ENCODE measurements at places on chromosomes 11 and 22.

- no peak for DNase-seq
These were observed 64.0 kb downstream of the OTOG start for GRCh38 chr11:17611049-17611448.

- DNase-seq = no peak
These were observed 27.8 kb downstream of the VWA5A start for GRCh38 chr11:124143034-124143433.

- no peak for DNase-seq
These were observed 83.4 kb downstream of the SWAP70 start for GRCh38 chr11:9747229-9747628.

- no peak for DNase-seq
These were observed 27.1 kb downstream of the MYEOV start for GRCh38 chr11:69320756-69321741.

GRCh38 chr11:37040921-37041320 is 442.9 kb upstream of the RAG2 start:
- DNase-seq = no peak

DNA sequence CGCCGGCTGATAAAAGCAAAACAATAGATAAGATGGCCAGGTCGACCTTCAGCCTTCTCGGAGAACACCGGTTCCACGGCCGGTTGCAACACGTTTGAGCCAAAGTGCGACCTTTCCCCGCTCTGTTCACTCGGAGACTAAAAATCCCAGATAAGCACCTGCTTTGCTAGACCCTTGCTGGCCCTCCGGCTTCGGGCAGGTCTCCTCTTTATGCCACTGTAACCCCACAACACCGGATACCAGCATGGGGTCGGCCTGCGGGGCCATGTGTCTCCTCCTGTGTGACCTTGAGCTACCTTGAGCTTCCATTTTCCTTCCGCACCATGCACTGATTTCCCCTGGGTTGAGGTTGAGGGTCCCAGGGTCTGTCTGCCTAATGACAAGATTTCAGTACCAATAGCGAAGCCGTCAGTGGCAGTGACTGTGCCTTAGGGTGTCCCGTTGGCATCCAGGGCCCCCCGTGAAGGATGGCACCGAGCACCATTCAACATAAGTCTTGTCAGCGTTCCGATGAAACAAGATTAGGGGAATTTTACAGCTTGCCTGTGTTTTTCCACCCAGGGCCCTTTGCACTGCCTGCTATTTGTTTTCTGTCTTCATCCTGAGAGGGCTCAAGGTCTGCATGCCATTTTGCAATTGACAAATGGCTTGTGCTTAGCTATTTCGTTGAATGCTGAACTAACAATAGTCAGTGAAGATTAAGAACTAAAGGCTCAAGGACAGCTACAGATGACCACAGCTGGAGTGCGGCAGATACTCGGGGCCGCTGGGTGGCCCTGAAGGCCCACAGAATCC is 118.6 kb downstream of the KCNQ1 start:
- no peak for DNase-seq

DNA sequence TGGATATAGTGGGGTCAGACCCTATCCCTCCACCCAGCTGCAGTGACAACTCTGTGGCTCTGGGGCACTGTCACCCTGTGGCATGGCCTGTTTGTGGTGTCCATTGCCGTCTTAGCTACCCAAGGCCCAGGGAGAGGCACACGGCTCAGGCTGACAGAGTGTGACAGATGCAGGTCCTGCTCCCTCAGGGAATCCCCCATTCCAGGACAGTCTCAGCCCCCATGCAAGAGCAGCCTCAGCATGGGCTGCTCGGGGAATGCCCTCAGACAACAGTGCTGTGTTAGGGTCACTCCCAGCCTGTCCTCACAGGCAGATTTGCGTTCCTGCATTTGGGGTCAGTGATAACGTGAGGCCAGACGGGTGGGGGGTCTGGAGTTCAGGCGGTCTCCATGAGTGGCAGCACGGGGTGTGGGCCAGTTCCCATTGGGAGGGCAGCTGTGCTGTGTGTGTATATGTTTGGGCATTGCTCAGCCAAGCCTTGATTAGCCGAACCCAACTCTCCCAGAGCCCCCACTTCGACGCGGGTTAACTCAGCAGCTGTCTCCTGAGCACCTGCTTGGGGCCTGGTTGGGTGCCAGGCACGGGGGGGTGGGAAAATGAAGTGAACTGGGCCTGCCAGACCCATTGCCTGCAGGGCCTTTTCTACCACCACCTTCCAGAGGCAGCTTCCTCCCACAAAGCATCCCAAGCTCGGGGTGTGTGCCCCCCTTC is 5.3 kb upstream of the KCNQ1OT1 start:
- no peak for DNase-seq

DNA sequence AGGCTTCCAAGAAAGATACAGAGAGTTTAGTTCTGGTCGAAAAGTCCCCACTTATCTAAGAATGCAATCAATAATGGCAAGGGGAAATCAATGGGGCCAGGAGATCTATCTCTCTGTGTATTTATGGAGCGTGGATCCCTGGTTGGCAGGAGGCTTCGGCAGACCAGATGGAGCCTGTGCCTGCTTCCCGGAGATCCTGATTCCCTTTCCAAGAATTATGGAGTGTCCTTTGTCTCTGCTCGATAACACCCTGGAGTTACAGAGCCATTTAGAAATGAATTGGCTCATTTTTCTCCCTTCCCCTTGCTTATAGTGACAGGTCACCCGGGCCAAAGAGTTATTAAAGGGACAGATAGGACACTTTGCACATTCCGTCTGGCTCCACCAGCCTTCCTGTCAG is 92.4 kb downstream of the ISX start:
- no peak for DNase-seq

DNA sequence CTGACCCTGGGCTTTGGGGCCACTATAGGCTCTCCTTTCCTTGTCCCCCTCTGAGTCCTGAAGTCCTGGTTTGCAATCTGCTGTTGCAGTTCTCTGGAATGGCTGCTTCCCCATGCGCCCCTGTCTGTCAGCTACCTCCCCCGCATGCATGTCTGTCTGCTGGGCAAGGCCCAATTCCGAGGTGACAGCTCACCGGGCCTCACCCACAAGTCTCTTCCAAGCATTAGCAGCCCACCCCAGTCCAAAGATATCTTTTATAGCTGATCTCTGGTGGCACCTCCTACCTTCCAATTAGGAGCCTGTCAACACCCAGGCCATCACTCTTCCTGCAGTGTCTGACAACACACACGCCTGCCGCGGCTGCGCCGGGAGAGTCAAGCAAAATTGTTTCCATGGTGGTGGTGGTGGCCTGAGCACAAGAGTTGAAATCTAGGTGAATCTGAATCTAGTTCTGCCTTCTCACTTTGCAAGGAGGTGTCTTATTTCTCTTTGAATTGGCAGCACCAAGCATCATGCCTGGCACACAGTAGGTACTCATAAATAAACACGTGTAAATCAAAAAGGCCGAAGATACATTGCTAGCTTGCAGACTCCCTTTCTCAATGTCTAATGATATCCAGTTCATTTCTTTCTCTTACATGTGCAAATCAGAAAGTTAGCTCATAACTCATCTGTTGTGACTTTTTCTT is 1.2 kb upstream of the LMO2 start:
- peak; percentile 72 for DNase-seq

GRCh38 chr11:70078095-70078780 is at the start of gene ANO1:
ANO1 (plus strand) TSS chr11:70078317; CDS start chr11:70078607, 290 bp downstream.
- no peak for DNase-seq

DNA sequence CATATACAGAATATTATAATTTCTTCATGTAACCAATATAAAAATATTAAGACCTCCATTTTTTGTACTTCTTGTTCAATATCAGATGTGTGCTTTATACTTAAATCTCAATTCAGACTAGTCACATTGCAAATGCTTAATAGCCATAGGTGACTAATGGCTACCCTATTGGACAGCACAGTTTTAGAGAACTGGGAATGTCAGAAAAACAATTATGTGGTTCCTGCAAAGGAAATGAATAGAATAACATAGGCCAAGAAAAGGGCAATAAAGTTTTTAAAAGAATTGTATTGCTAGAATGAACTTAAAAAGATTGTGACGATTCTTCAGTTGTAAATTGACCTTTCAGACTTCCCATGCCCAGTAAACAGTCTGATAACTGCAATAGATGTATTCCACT is 843.0 kb downstream of the METTL15 start:
- DNase-seq = no peak

DNA sequence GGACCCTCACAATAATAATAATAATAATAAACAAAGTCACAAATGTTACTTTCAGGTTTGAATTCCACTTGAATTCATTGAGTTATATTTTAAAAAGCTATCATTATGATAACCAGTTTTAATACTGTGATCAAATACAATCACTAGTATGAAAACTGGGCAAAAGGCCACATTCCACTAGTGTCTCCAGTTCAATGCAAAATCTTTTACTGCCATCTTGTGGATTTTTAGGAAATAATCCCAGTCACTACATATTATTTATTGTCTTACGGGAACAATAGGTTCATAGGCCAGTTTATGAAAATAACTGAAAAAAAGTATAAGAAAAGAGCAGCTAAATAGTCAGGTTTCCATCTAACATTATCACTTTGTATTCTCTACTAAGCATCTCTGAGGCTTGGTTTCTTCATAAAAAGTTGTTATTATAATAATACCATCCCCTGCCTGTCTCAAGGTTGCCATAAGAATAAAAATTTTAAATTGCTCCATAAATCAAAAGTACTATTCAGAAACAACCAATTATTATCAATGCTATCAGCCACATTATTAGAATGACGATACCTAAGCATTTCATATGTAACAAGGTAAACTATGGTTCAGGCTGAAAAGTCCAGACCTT is 533.9 kb upstream of the CCDC90B start:
- DNase-seq = peak; percentile 10

DNA sequence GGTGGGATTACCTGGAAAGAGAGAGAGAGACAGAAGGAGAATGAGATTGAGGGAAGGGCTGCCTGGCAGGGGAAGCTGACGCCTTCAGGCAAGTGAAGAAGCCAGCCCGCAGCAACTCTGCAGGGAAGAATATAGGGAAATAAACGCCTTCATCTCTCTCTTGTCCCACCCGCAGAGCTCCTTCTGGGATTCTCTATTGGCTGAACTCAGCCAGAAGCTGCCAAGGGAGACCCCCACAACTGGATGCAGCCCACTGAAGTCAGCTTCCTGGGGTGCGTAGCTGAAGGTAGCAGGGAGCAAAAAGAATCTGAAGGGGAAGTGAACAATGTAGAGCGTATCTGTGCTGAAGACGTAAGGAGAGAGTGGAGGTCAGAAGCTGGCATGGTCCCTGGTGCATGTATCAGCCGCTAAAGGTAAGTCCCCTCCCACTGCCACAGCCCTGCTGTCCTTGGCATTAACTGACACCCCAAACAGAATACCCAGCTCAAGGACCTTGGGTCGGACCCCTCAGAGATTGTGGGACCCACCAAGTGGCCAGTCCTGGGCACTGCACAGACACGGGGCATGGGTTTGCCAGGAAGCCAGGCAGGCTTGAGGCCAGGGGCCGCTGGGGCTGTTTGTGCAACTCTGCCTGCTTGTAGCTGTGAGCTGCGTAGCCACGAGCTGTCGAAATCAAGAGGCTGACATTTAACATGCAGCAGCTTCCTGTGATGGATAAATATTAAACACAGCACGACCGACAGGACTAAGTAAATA is 469.9 kb downstream of the MN1 start:
- DNase-seq = peak; percentile 31

DNA sequence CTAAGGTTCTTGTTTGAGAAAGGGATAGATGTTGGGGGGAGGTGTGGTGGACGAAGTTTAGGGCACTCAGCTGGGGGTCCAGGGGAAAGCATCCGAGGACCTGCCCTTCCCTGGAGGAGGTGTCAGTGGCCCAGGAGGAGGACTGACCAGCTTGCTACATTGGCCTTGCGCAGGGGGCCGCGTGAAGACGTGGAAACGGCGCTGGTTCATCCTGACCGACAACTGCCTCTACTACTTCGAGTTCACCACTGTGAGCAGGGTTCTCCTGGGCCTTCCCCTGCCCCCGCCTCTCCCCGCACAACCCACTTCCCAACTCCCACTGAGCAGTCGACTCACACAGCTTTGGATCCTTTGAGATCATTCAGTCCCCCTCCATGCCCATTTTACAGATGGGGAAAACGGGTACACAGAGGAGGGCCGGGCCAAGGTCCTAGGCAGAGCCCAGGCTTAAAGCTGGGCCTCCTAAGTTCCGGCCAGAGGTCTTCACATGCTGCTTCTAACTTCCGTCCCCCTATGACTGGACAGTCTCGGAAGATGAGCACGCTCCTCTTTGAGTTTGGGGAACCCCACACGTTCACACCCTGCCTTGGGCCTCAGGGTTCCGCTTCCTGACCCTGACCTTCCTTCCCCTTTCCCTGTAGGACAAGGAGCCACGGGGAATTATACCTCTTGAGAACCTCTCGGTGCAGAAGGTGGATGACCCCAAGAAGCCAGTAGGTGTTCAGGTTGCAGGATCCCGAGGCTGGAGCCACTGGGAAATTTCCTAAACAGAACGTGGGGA is 28.7 kb downstream of the CYTH4 start:
- no peak for DNase-seq

DNA sequence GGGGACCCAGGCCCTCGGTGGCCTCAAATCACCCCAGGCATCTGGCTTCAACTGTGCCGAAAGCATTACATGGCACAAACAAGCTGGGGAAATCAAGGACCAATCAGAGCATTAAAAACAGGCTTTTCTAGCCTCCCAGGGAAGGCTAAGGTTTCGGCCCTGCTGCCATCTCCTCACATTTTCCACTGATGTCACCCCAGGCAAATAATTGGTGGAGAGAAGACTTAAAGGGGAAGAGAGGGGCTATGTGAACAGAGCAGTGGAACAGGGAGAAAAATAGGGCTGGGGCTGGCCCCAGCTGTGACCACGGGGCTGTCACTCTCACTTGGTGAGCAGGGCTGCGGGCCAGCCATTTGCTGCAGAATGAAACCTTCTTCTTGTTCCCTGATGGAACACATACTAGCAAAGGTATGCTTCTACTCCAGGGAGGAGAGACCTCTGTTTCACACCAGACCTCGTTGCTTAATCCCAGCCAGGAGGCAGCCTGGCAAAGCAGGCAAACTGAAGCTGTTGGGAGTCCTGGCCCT is 581.3 kb downstream of the SOX6 start:
- DNase-seq = no peak

DNA sequence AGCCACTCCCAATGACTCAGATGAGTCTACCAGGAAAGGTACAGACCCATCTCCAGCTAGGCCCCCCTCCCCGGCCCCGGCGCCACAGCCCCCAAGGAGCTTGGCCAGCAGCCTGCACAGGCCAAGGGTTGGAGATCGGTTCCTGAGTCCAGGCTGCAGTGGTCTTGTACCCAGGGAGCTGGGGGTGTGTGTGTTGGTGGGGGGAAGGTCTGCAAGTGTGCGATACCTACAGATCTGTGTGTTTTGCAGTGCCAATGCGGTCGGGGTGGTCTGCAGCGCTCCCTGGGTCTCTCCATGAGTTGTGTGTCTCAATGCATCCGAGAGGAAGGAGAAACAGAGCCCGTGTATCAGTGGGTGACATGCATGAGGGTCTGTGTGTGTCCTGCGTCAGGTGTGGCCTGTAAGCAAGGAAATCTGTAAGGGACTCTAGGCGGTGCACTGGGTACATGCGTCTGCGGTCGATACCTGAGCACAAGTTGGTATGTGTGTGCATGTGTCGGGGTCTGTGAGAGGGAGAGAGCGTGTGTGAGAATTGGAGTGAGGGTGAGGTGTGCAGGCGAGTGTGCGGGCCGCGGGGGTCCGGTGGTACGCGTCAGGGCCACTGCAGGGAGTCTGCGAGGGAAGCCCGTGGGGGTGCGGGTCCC is 645 bp downstream of the CDC42BPG start:
- DNase-seq = no peak

Data from MV-4-11 (cell line).